ENCODE measurements at places on chromosomes 4 and X. TPM values are rescaled to one million over a fixed set of nuclear protein-coding genes. Genes with fewer than 3 reads are reported as not detected.

DNA sequence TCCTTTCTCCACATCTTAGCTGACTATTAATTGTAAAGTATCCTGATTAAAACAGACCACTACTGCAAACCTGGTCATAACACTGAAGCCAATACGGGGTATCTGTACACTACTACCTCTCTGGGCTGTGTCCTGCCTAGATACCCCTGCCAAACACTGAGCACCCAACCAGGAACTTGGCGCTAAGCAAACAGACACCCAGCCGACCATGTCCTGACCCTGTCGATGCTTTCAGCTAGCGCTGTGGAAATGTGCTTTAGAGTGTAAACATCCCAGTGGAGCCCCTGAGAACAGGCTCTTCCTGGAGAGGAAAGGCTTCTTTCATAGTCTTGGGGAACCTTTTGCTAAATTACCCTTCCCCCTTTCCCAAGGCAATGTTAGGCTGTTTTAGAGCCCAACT, 52.9 kb downstream of the CCNG2 start:
- no peak for DNase-seq

DNA sequence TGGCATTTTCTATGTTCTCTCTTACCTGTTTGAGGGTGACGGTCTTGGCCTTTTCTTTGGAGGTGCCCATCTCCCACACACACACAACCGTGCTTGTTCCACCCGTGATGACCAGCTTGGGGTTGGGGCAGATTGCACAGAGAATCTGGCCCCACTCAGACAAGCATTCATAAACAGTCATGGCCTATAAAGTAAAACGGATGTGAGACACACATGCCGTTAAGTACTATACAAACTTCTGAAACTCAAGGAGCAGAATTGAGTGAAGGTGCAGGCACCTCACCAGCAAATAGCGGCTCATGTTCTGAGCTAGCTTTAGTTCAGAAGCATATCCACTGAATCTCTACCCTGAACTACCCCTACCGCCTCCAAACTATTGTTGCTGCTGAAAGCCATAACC, 107.6 kb downstream of the CDS1 start:
- no peak for DNase-seq

The TLR8 gene
- 0.50 TPM for polyA plus RNA-seq

DNA sequence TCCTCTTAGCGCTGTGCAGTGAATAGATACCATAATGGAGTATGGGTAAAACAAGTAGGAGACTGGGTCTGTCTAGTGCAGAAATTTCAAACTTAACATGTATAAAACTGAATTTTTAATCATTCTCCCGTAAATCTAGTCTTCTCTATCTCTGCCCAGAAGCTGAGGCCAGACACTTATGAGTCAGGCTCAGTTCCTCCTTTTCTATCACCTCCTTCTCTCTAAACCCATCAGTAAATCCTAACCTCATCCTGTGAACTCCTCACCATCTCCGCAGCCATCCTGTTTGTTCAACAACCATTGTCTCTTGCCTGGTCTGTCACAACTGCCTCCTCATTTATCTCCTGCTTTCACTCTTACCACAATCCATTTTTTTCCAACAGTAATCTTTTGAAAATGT, 19.8 kb upstream of the SGMS2 start:
- no peak for DNase-seq

GRCh38 chr4:146582864-146583263, 55.8 kb upstream of the POU4F2 start:
- DNase-seq: no peak

DNA sequence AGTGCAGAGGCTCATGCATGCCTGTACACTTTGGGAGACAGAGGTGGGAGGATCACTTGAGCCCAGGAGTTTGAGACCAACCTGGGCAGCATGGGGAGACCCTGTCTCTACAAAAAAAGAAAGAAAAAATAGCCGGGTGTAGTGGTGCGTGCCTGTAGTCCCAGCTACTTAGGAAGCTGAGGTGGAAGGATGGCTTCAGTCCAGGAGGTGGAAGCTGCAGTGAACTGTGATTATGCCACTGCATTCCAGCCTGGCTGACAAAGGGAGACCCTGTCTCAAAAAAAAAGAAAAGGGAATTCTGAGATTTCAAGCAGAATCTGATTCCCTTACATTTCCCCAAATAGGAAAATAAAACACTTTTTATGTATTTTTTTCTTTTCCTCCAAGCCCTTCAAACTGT, 83.5 kb downstream of the SYNPO2 start:
- no peak for DNase-seq

DNA sequence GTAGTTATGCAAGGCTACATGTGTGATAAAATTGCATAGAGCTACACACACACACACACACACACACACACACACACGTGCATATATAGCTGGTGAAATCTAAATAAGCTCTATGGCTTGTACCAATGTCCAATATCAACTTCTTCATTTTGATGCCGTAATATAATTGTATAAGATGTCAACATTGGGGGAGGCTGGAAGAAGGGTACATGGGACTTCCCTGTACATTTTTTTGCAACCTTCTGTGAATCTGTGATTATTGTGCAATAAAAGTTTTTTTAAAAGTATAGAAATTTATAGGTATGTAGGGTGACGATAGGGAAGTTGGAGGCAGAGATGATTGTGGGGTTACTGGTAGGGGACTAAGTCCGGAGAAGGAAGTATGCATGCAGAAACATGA, 105.5 kb downstream of the HDAC8 start:
- DNase-seq: no peak

Data from muscle of back (tissue), 13 donors.